ENCODE measurements at places on chromosomes 7 and 10. TPM values are rescaled to one million over a fixed set of nuclear protein-coding genes. Genes with fewer than 3 reads are reported as not detected.

GRCh38 chr10:12729885-12730284 lies 271.6 kb downstream of the CCDC3 start:
- DNase-seq = no peak

MUC3A gene
- total RNA-seq = 2.7 TPM

DNA sequence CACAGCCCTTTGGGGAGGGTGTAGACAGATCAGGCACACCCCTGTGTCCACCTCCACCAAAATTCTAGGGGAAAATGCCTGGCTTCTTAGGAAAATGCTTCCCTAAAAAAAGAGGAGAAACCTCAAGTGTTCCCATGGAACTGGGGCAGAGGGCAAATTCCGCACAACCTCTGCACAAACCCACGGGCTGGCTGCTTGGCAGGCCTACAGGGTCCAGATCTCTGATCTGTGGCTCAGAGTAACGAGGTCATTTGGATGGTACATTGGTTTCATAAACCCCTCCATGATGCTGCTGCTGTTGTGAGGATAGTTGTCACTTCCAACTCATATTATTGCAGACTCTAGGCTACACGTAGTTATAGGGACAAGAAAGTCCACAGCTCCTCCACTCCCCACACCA lies 16.0 kb downstream of the LGI1 start:
- no peak for DNase-seq

PRTFDC1 gene
- total RNA-seq = 2.7 TPM

DNA sequence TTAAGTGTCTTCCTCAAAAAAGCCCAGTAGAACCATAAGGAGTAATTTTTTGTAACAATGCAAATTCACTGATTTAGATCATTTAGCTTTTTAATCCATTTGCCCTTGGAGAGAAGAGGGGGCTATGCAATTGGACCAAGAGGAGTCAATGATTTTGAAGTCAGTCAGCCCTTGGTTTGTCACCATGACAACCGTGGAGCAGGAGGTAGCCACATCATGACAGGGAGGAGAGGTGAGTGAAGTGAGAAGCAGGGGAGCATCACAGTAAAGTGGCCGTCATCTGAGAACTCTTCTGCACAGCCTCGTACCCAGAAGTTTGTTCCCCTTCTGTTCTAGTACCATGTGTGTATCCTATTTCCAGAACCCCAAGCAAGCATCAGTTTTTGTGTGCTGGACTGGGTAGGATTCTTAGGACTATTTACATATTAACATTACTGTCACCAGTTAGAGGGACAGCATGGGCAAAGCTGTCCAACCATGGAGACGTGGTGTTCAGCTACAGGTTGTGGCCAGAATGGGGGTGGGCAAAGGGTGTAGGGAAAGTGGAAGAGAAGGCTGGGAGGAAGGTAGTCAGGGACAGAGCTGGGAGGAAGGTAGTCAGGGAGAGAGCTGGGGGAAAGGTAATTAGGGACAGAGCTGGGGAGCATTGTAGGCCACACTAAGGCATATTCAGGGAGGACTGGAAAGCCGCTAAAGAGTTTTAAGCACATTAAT lies 13.1 kb downstream of the UBE3C start:
- no peak for DNase-seq

- no peak for DNase-seq
Measured at GRCh38 chr10:6119423-6119822, 30.6 kb downstream of the RBM17 start.

GRCh38 chr10:81978238-81978637 lies 103.2 kb downstream of the NRG3 start:
- no peak for DNase-seq

DNA sequence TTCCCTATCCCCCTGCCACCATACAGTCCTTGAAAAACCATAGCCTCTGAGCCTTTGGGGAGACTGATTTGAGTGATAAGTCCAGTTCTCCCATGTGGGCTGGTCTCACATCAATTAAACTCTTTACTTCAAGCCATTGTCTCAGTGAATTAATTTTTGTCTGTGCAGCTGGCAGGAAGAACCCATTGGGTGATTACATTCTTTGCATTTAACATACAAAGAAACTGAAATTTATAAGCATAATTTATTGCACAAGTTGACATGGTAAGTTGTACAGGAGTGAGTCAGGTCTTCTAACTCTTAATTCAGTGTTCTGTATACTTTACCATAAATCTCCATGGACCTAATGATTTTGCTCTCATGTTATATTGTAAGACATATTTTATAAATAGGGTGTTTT lies 1613.0 kb upstream of the LRRTM3 start:
- no peak for DNase-seq

GRCh38 chr10:49318028-49318427 lies 19.1 kb downstream of the C10orf71 start:
- peak; percentile 33 for DNase-seq

DNA sequence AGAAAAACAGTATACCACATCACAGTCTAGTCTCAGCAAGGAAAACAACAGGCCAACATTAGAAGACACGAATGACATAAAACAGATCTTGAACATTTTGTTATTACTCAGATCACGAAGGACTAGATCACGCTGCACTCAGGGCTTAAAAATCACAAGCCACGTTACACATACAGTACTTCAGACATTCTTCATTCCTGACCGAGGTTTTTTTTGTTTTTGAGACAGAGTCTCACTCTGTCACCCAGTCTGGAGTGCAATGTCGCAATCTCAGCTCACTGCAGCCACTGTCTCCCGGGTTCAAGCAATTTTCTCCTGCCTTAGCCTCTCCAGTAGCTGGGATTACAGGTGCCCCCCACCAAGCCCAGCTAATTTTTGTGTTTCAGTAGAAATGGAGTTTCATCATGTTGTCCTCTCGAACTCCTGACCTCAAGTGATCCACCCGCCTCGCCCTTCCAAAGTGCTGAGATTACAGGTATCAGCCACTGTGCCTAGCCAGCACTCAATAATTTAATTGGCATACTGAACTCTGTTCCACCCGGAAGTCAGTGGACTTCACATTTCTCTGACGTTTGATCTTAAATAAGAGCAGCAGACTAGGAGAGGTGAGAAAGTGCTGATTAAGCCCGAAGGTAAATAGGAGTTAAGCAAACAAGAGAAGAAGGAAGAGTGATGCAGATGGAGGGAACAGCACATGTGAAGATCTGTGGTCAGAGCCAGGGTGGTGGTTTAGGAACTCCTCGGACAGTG lies 3.5 kb downstream of the AIMP2 start:
- peak; percentile 68 for DNase-seq

DNA sequence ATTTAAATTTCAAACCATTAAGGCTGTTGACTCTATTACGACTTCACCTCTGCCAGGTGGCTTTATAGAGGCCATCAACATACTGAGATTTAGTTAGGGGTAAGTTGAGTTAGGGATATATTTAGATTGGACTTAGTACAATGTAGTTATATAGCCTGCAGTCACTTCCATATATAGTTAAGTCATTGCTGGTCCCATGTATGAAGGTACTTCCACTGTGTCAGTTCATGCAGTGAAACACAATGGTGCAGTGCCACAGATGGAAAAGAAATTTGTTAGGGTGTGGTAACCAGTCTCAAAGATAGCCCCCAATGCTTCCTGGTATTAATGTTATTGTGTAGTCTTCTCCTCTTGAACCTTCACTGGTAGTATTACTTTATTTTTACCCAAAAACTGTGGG lies 12.6 kb upstream of the TSPAN13 start:
- no peak for DNase-seq

SCART1 gene
- 2.6 TPM for total RNA-seq

BTBD16 gene
- total RNA-seq = 0.35 TPM

CCDC172 gene
- total RNA-seq = not detected

DNA sequence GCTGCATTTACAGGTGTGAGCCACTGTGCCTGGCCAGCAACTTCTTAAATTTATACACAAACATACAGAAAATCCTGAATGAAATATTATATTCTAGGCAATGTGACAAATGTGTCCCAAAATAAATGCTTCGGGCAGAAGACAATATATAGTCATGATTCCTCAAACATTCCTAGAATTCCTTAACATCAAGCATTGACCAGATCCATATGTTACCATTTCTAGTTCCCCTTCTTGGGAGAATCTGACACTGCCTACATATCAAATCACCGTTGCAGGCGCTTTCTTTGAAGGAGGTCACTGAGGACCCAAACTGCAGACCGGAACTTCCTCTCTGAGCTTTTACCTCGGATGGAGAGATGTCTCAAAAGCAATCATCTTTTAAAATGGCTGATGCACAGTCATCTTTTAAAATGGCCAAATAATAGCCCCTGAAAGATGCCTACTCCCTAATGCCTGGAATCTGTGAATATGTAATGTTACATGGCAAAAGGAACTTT lies 323.5 kb downstream of the PHF14 start:
- no peak for DNase-seq

DNA sequence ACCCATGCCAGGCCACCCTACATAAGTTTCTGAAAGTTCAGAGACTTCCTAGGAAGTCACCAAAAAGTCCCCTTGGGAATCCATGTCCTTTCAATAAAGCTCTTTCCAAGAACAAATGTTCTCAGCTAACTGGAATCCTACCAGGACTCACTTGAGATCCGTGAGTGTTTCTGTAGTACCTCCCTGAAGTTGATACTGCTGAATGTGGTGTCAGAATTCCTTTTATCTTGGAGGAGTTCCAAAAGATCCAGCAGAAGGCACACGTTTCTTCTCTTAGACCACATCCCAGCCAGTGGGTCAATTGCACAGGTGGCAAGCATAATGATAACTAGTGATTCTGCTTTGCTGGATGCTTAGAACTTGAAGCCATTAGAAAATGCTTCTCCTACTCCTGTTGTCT lies 689.7 kb upstream of the IGFBP3 start:
- no peak for DNase-seq

PPP1R9A gene
- total RNA-seq = 30.6 TPM

DNA sequence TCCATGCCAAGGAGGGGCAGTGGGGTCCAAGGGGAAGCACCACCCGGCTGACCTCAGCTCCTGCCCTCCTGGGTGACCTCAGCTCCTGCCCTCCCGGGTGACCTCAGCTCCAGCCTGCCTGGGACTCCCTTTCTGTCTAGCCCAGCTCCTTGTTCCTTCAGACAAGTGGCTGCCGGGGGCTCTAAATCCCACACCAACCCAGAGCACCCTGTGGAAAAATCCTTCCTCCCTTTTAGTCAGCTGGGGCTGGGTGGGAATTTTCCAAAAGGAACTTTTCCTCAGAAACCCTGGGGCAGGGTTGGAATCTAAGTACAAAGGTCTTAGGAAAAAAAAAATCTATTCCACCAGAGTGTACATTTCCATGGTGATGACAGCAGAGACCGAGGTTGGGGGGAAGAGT lies 36.3 kb downstream of the AKR1B1 start:
- no peak for DNase-seq

- no peak for DNase-seq
Measured at GRCh38 chr10:78752221-78752620, 316.5 kb upstream of the ZMIZ1 start.

DNA sequence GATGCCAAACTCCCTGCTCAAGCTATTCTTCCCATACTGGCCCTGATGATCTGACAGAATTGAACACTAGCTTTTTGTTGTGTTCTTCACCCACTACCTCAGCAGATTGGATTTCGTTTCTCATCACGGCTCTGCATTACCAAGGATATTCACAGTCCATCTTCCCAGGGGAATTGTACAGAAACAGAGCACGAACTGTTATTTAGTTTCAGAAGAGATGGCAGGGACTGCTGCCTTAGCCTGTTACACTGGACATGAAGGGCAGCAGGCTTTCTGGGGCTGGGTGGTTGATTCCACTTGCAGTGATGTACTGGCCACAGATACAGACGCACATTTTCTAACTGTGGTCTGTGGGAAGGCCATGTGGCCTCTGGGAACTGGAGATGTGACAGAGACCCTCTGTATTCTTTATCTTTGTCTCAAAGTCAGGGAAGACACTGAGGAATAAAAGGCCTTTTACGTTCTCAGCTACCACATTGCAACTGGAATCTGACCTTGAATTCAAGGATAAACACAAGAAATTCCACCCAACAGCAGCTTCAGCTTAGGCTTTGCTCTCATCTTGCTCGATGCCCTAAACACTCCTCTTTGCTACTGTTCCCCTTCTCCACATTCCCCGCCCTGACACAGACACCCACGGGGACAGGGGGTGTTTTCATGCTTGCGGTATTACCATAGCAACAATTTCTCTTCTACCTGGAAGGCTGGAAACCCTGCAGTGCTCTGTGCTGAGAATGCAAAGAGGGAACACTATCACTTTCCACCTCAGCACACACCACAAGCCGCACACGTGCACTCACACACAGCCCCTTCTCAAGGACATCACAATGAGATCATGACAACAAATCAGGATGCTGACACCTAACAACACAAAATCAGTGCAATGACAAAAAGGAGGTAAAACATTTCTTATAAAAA lies 81.7 kb downstream of the RNF216 start:
- DNase-seq = no peak

- no peak for DNase-seq
Measured at GRCh38 chr7:2444476-2444875, 31.7 kb downstream of the GRIFIN start.

- no peak for DNase-seq
Measured at GRCh38 chr7:20296444-20296843, 34.3 kb upstream of the ITGB8 start.

MPP7 gene
- total RNA-seq = 36.8 TPM

GRCh38 chr7:70693686-70694433 lies 438.1 kb upstream of the GALNT17 start:
- peak; percentile 91 for DNase-seq

PRLHR gene
- total RNA-seq = not detected

GRCh38 chr7:130865408-130866236 lies 131.6 kb upstream of the KLF14 start:
- DNase-seq = no peak

GRCh38 chr10:90674928-90675327 lies 182.9 kb downstream of the HTR7 start:
- DNase-seq = no peak

DNA sequence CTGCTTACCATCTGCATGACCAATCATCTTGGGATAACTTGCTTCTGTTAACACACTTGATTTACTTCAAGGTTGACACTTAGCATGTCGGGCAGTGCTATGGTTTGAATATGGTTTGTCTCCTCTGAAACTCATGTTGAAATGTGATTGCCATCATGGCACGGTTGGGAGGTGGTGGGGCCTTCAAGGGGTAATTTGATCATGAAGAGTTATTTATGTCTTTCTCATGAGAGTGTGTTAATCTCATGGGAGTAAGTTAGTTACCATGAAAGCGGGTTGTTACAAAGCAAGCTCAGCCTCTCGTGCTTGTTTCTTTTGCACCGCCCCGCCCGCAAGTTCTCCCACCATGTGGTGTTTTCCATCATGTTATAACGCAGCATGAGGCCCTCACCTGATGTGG lies 163.6 kb downstream of the DOCK4 start:
- no peak for DNase-seq

GRCh38 chr10:84138478-84139125 lies 707 bp upstream of the GHITM start:
- DNase-seq = no peak

SDK1 gene
- 10.4 TPM for total RNA-seq

SPDYE2 gene
- total RNA-seq = not detected

All from upper lobe of right lung (tissue), 1 donor.